Suppressor macrophage treated with lipopolysaccharide for 1 hour (primary cell): ENCODE measurements at places on chromosomes 1 and 21.

DNA sequence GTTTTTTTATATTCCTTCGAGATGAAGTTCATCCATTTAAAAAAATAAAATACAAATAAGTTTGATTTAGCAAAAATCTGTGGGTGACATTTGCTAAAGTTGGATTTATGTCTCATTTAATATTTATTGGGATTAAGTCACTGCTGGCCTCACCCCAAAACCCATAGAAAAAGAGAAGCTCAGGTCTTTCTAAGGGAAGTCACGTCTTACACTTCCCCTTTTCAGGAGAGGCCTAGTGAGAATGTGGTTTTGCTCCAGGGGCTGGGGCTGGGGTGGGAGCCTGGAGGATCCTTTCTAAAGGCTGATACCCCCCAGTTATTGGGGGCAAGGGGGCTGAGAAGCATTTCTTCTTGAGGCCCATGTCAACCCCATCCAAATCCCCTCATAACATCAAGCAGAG, 300.3 kb downstream of the DSCAM start:
- DNase-seq: peak; percentile 56

GRCh38 chr1:8152731-8153702, 126.9 kb upstream of the ERRFI1 start:
- DNase-seq: no peak

GRCh38 chr21:38802050-38803026, 3.4 kb upstream of the ETS2 start:
- no peak for DNase-seq

DNA sequence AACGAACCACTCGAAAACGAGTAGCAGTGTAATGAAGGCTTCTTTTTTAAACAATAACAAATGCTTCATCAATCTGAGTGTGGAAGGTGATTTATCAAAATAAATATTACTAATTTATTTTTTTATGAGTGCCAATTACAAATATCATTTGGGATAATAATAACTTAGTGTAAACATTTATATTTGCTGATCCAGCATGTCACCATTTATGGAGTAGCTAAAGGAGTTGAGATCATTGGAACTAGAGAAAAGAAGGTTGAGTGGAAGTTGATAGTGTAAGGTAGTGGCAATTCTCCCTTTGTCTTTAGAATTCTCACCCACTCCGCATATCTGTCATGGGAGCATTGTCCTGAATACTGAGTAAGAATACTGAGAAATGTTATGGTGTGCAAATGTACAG, 67.1 kb upstream of the KIF26B start:
- DNase-seq: no peak

- DNase-seq: no peak
Observed at GRCh38 chr21:33155422-33155821, 74.3 kb upstream of the IFNAR2 start.

GRCh38 chr1:152878042-152878441, at the start of gene SMCP:
TSS of gene SMCP (plus strand) at chr1:152878322. CDS start at chr1:152884423, 6,101 bp downstream.
- peak; percentile 31 for DNase-seq

- DNase-seq: no peak
Observed at GRCh38 chr1:42830631-42831030, 13.4 kb upstream of the SVBP start.

DNA sequence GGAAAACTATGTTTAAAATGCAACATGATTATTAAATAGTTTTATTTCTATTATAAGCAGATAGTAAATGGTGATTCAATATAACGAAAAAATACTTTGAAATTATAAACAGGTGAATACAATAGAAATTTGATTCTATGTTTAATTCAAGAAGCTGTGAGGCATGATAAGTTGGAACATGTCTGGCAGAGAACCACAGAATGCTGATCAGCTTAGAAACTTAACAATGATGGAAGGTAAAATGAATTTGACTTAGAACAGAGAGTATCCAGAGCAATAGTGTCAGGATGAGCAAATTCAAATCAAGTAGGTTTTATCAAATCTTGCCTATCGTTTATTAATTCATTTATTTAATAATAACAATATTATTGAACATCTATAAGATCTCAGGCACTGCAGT, 83.4 kb upstream of the ADGRL4 start:
- DNase-seq: no peak

- DNase-seq: no peak
Observed at GRCh38 chr21:42051788-42052187, 19.3 kb upstream of the UMODL1 start.

DNA sequence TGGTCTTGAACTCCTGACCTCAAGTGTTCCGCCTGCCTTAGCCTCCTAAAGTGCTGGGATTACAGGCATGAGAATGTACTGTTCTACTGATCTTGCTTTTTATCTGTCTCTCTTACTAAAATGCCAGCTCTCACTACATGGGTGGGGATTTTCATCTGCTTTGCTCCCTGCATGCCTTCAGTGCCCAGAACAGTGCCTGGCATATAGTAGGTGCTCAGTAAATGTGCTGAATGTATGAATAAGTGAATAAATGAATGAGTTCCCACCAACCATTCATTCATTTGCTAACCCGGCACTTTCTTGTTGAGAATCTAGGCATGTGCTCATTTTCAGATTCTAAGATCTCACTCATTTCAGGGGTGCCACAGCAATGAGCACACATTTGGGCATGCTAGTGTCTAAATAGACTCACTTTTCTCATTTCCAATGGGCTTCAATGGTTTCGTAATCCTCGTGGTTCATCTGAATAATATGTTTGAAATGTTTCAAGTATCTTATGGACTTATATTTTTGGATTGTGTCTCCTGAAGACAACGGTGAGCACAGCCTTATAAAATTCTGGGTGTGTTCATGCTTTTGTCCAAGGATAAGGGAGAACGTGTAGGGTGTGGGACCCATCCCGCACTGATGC, 7.6 kb downstream of the DHRS3 start:
- no peak for DNase-seq
